Activated T-helper 1 cell treated with Interleukin-2 at 50 U/mL for 16 hours (primary cell): ENCODE measurements at places on chromosomes 2 and 18.

GRCh38 chr2:218853766-218854165, 5.8 kb upstream of the WNT6 start:
- no peak for DNase-seq

DNA sequence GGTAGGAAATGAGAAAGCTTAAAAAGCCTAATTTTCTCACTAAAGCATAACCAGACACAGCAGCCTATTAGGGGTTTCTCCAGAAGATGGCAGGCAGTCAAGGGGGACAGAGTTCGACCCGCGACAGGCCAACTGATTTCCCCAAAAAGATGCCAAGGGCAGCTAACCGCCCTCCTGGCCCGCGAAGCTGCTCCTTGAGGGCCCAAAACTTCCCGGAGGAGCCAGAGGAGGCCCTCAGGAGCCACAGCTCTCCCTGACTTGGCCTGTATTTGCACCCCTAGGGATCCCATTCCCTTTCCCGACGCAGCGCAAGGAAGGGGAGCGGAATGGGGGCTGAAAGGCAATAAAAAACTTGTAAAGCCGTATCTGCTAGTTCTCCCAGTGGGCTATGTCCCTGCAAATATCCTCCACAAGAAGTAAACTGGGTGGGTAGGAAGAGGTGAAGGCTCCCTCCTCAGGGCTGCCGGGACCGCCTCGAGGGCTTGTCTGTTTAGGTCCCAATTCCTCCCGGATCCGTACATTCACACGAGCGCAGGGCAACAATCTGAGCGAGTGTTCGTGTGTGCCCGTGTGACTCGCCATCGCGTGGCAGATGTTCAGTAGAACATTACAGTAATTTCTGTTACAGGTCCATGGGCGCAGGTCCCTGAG, 756 bp upstream of the NAGK start:
- DNase-seq = no peak

GRCh38 chr18:79545255-79545654, 134.3 kb upstream of the CTDP1 start:
- no peak for DNase-seq

DNA sequence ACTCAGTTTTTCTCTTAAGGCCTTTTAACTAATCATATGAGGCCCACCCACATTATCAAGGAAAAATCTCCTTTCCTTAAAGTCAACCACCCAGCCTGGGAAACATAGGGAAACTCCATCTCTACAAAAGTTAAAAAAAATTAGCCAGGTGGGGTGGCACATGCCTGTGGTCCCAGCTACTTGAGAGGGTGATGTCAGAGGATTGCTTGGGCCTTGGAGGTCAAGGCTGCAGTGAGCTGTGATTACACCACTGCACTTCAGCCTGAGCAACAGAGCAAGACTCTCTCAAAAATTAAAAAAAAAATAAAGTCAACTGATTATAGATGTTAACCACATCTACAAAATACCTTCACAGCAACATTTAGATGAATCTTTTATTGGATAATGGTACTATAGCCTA, 5.8 kb downstream of the DPYSL5 start:
- DNase-seq = no peak

DNA sequence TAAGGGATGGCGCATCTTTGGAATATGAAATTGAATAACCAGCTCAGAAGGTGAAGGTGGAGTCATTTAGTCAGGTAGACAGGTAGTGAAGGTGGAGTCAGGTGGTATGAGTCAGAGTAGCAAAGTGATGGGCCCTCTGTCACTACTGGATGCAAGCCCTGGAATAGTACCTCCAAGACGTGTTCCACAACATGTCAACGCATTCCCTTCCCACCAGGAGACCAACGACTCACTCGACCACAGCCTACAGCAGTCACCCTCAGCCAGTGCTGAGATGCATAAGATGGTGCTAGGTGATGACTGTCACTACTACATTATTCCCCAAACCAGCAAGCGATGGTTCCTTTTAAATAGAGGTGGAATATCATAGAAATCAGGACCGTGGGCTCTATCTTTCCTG, 6.8 kb downstream of the CPLX4 start:
- DNase-seq = no peak

DNA sequence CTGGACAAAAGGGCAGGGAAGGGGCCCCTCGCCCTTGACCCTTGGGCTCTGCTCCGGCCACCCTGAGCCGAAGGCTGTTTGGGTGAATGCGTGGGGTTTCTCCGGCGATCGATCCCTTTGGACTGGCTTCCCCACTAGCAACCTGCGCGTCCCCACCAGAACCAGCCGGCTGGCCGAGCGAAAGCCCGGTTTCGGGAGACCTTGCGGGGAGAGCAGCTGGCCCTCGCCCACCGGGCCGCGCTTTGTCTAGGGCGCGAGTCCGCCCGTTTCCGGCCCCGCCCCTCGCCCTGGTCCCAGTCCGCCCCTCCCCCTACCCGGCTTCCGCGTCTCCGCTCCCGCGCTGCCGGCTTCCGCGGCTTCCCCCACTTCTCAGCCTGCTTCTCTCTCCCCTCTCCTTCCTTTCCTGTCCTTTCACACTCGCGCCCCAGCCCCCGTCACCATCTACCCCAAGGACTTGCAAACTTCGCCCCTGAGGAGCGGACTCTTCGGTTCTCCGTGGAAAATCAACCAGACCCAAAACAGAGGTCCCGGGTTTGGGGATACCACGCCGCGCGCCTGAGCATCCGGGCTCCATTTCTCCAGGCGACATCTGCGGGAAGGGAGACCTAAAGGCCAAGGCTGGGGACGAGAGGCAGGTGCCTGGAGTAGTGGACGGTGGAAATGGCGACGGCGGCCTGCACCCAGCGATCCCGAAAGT, 48.0 kb upstream of the ATP6V1B1 start:
- DNase-seq = no peak

GRCh38 chr2:33116799-33117198, 170.0 kb downstream of the LTBP1 start:
- DNase-seq = no peak

DNA sequence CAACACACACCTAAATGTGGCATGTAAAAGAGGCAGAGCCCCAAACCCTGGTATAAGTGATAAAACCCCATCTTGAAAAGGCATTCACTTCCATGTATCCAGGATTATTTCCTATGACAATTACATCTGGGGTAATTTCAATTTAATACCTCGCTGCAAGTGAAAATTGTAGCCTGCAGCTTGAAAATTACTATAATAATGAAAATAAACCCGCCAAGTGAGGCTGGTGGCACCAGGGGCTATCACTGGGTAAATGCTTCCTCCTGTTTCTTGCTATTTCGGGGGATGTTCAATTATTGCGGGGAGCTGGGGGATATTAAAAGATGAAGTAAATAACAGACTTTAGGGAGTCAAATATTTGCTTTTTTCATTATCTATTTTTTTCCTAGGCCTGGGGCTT, 159.5 kb upstream of the CAPN13 start:
- no peak for DNase-seq
